Esophagus squamous epithelium (tissue), 5 donors: ENCODE measurements at places on chromosomes 11 and 22. TPM values are rescaled to one million over a fixed set of nuclear protein-coding genes. Genes with fewer than 3 reads are reported as not detected.
A peak's percentile ranks its signal among the peaks of the same experiment; 100 is the strongest.

GRCh38 chr22:38296372-38296771 is 20.9 kb downstream of the CSNK1E start:
- H3K36me3 ChIP-seq = peaks cover 100% of the 10 kb centered on the region
- H3K4me3 ChIP-seq = no peak overlapping the region
- H3K27me3 ChIP-seq = no peaks in the 10 kb centered on the region
- DNase-seq = no peak
- H3K27ac ChIP-seq = no peak overlapping the region
- H3K4me1 ChIP-seq = peaks cover 68% of the 10 kb centered on the region

DNA sequence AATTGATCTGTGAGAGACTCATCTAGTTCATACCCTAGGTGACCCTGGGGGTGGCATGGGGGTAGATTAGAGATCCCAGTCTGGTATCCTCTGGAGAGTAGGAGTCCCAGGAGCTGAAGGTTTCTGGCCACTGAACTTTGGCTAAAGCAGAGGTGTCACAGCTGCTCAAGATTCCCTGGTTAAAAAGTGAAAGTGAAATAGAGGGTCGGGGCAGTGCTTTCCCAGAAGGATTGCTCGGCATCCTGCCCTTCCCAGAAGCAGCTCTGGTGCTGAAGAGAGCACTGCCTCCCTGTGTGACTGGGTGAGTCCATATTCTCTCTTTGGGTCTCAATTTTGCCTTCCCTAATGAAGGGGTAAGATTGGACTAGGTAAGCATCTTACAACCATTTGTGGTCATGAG is 653 bp downstream of the IL18BP start:
- peak overlapping the region; percentile 76 for H3K27ac ChIP-seq
- peaks cover 19% of the 10 kb centered on the region for H3K36me3 ChIP-seq
- no peak for DNase-seq
- peak overlapping the region; percentile 20 for H3K4me3 ChIP-seq

GRCh38 chr22:46545086-46545792 is 7.8 kb upstream of the CELSR1 start:
- no peaks in the 10 kb centered on the region for H3K36me3 ChIP-seq
- DNase-seq = no peak
- peak overlapping the region; percentile 57 for H3K27ac ChIP-seq
- H3K27me3 ChIP-seq = no peaks in the 10 kb centered on the region
- peaks cover 29% of the 10 kb centered on the region for H3K4me1 ChIP-seq

GRCh38 chr22:48043581-48043980 is 1281.1 kb downstream of the TBC1D22A start:
- no peaks in the 10 kb centered on the region for H3K4me1 ChIP-seq
- H3K27me3 ChIP-seq = no peaks in the 10 kb centered on the region
- DNase-seq = no peak
- H3K27ac ChIP-seq = no peak overlapping the region
- no peaks in the 10 kb centered on the region for H3K36me3 ChIP-seq

CSNK2A3 gene
- total RNA-seq = 1.6 TPM

DNA sequence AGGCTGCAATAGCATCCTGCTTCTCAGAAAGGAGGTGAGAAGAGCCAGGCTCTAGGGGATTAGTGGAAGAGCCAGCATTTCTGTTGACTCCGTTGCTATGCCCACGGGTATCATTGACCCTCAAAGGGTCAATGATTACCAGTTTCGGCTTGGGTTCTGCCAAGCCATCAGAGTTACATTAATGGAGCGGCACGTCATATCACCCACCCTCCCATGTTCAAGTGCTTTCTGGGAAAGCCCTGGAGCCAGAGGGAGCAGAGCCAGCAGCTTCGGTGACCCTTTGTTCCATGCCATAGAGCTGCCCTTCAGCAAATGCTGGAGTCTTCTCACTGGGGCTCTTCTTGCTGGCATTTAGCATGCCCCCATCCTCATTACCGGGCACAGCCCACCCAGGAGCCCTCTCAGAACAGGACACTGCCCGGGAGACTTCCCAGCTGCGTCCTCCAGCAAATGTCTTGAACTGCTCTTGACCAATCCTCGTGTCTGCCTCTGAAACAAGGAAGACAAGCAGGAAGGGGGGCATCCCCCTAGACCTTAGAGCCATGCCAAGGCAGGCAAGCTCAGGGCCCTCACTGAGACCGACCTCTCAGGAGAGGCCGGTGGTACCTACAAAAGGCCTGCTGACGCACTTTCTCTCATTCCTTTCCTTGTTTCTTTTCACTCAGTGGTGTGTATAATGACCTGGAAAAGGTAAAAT is 14.6 kb downstream of the KCNJ1 start:
- H3K4me3 ChIP-seq = no peak overlapping the region
- no peak overlapping the region for H3K27ac ChIP-seq
- no peaks in the 10 kb centered on the region for H3K36me3 ChIP-seq
- DNase-seq = no peak
- no peaks in the 10 kb centered on the region for H3K4me1 ChIP-seq
- no peaks in the 10 kb centered on the region for H3K27me3 ChIP-seq

DNA sequence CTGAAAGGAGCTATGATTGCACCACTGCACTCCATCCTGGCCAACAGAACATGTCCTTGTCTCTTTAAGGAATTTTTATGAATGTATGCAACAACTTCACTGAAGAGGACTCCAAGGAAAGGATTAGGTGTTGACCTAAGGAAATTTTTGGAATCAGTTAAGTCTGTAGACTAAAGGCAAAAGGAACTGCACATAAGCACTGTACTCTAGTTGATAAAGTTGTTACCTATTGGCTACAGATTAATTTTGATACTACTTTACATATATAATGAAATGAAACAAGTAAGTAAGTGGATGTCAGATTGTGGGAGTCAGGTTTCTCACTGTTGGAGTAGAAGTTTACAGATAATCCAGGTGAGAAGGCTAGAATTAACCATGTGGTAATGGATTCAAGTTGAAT is 36.5 kb downstream of the TUG1 start:
- no peak overlapping the region for H3K27ac ChIP-seq
- H3K36me3 ChIP-seq = no peaks in the 10 kb centered on the region
- H3K4me1 ChIP-seq = no peaks in the 10 kb centered on the region
- H3K27me3 ChIP-seq = no peaks in the 10 kb centered on the region

GRCh38 chr11:33000181-33000580 is 15.5 kb upstream of the DEPDC7 start:
- no peak overlapping the region for H3K4me3 ChIP-seq
- H3K4me1 ChIP-seq = peaks cover 3% of the 10 kb centered on the region
- H3K27me3 ChIP-seq = no peaks in the 10 kb centered on the region
- no peak overlapping the region for H3K27ac ChIP-seq

NEFH gene
- total RNA-seq = 0.44 TPM

GRCh38 chr11:75532200-75533048 is 6.7 kb upstream of the GDPD5 start:
- peaks cover 29% of the 10 kb centered on the region for H3K27me3 ChIP-seq
- H3K36me3 ChIP-seq = no peaks in the 10 kb centered on the region
- H3K4me1 ChIP-seq = peaks cover 4% of the 10 kb centered on the region
- DNase-seq = no peak

DNA sequence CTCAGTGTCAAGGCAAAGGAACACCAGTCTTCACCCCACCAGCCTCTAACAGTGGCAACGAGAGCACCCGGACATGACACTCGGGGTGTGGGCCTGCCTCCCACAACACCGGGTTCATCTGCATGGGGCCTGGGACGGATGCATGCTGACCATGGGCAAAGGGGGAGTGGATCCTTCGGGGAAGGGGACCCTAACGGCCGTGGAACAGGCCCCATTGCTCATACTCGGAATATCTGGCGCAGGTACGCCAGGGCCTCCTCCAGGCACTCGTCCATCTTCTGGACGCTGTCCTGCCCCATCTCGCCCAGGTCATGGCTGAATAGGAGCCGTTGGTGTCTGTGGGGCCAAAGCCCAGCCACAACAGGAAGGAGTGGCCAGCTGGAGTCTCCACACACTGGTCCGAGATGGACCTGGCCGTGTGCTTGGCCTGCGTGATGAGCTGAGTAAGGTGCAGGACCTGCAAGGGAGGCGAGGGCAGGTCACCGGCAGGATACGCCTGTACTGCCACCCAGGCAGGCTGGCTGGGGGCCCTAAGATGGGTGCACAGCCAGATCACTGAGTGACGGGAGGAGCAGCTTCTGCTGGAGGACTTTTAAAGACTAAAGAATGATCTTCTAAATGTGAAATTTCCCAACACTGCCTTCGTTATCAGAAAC is 96.8 kb downstream of the MED15 start:
- no peak for DNase-seq
- H3K27ac ChIP-seq = no peak overlapping the region
- peaks cover 10% of the 10 kb centered on the region for H3K4me1 ChIP-seq
- H3K4me3 ChIP-seq = no peak overlapping the region

GRCh38 chr11:129316781-129317180 is 58.9 kb upstream of the BARX2 start:
- no peak overlapping the region for H3K4me3 ChIP-seq
- no peak for DNase-seq
- no peaks in the 10 kb centered on the region for H3K27me3 ChIP-seq
- H3K36me3 ChIP-seq = no peaks in the 10 kb centered on the region
- peak overlapping the region; percentile 80 for H3K27ac ChIP-seq

- H3K27ac ChIP-seq = no peak overlapping the region
- no peak for DNase-seq
- H3K4me1 ChIP-seq = peaks cover 41% of the 10 kb centered on the region
- H3K4me3 ChIP-seq = no peak overlapping the region
- H3K27me3 ChIP-seq = no peaks in the 10 kb centered on the region
Observed at GRCh38 chr11:61140416-61140815, 20.8 kb downstream of the VPS37C start.

DNA sequence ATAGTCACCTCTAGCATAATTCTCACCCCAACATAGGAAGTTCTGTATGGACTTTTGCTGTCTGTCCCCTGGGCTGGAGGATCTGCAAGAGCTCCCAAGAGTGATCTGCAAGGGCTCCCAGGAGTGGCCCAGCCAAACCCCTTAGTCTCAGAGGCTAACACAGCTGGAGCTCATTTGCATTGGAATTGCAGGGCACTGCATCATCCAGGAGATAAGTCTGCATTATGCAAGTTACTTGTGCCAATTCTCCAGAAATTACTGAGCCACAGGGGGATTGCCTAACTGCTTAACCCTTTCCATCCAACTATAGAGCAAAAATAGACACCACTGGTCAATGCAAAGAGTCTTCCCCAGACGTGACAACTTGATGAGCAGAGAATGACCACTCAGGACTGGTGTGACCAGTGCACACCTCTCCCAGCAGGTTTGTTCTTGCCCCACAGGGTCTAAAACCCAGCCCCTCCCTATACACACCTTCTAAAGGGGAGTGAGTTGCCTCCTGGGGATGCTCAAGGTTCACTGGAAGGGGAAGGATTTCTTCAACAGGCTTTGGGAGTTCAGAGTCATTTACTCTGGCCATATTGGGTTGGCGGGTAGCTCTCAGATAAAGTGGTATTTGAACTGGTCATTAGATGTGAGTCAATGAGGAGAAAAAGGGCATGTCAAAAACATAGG is 38.4 kb downstream of the POU2AF3 start:
- H3K4me3 ChIP-seq = no peak overlapping the region
- no peaks in the 10 kb centered on the region for H3K36me3 ChIP-seq
- no peaks in the 10 kb centered on the region for H3K27me3 ChIP-seq
- H3K4me1 ChIP-seq = peaks cover 43% of the 10 kb centered on the region

GRCh38 chr11:73320763-73321603 is 12.9 kb downstream of the ARHGEF17 start:
- H3K27ac ChIP-seq = peak overlapping the region; percentile 91
- H3K36me3 ChIP-seq = no peaks in the 10 kb centered on the region
- no peaks in the 10 kb centered on the region for H3K27me3 ChIP-seq
- DNase-seq = no peak

GRCh38 chr11:107908211-107908610 is 20.0 kb upstream of the RAB39A start:
- no peaks in the 10 kb centered on the region for H3K4me1 ChIP-seq
- DNase-seq = no peak
- H3K4me3 ChIP-seq = no peak overlapping the region

APOL5 gene
- total RNA-seq = not detected

DNA sequence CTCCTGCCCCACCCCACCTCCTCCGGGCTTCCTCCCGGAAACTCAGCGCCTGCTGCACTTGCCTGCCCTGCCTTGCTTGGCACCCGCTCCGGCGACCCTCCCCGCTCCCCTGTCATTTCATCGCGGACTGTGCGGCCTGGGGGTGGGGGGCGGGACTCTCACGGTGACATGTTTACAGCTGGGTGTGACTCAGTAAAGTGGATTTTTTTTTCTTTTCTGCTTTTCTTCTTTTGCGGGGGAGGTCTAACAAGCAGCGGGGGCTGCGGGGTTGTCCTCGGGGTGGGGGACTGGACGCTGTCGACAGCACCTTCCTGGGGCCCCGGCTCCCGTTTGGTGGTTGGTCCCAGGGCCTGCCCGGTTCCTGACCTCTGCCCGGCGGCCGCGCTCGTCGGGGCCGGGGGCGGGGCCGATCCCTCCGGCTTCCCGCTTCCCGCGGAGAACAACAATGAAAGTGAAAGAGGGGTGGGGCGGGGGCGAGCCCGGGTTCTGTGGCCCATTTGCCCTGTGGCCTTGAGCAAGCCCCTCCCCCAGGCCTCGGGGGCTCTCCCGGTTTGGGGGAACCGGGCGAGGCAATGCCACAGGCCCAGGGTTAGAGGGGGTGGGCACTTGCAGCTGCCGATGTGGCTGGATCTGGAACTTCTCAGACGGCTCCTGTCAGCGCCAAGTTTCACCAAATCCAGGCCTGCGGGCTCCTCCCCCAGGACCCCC is 975 bp upstream of the MDK start:
- peaks cover 11% of the 10 kb centered on the region for H3K36me3 ChIP-seq
- H3K27ac ChIP-seq = peak overlapping the region; percentile 82
- H3K27me3 ChIP-seq = no peaks in the 10 kb centered on the region
- DNase-seq = no peak

DNA sequence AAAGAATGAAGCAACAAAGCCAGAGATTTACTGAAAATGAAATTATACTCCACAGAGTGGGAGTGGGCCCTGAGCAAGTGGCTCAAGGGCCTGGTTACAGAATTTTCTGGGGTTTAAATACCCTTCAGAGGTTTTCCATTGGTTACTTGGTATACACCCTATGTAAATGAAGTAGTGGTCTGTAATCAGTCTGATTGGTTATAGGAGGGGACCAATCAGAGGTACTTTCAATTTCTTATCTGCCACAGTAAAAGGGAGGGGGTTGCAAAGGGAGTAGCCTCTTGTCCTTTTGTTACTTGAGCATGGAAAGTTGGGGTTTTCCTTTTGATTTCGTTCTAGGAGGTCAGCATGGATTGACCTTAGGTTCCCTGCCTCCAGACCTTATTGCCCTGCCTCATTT is 63.5 kb downstream of the ATM start:
- H3K27ac ChIP-seq = no peak overlapping the region
- H3K4me1 ChIP-seq = no peaks in the 10 kb centered on the region
- no peaks in the 10 kb centered on the region for H3K27me3 ChIP-seq
- peaks cover 5% of the 10 kb centered on the region for H3K36me3 ChIP-seq

GRCh38 chr11:130123414-130124040 is 36.1 kb upstream of the ST14 start:
- no peak for DNase-seq
- H3K4me3 ChIP-seq = no peak overlapping the region
- peak overlapping the region; percentile 79 for H3K27ac ChIP-seq
- peaks cover 15% of the 10 kb centered on the region for H3K4me1 ChIP-seq

MN1 gene
- 4.2 TPM for total RNA-seq

DNA sequence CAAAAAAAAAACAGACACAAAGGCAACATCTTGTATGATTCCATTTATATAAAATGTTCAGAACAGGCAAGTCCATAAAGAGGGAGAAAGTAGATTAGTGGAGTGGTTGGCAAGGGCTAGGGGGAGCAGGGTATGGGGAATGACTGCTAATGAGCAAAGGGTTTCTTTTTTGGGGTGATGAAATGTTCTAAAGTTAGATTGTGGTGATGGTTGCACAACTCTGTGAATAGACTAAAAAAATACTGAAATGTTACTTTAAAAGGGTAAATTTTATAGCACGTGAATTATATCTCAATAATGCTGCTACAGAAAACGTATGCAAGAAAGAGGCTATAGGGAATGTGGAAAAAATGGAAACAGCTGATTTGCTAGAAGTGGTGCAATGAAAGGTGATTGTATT is 155.1 kb downstream of the TENM4 start:
- no peaks in the 10 kb centered on the region for H3K4me1 ChIP-seq
- no peak overlapping the region for H3K4me3 ChIP-seq
- no peaks in the 10 kb centered on the region for H3K36me3 ChIP-seq
- no peak overlapping the region for H3K27ac ChIP-seq
- H3K27me3 ChIP-seq = no peaks in the 10 kb centered on the region
